Activated CD8-positive, alpha-beta T cell treated with anti-CD3 and anti-CD28 coated beads for 36 hours (primary cell): ENCODE measurements at places on chromosomes 1 and 21. TPM values are rescaled to one million over a fixed set of nuclear protein-coding genes. Genes with fewer than 3 reads are reported as not detected.

TMCO4 gene
- 13.2 TPM for total RNA-seq

HENMT1 gene
- 25.3 TPM for total RNA-seq

DNA sequence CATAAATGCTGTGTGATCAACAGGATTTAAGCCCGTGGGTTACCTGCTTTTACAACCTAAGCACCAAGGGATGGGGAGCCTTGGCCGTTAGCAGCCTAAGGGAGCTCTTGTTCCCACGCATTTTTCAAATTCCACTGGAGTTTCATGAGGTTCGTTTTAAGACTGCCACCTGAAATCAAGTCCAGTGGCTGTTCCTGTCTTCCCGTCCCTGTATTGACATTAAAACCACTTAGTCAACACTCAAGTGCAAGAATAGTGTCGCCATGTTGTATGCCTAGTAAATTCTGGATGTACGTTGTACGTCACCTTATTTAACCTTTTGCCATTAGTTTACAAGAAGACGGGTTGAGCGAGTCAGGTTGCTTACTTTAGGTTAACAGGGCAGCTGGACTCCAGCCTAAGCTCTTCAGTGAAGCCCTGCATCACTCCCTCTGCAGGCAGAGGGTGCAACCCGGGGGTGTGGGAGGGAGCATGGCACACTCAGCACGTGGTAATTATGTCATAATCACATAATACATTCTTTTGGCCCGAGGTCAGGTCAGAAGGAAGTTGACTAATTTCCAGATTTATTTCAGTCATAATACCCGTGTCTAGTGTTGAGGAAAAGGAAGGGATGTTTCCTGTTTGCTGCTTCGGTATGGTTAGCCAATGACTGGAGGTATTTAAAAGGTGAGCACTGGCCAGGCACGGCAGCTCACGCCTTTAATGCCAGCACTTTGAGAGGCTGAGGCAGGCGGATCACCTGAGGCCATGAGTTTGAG, 42.5 kb downstream of the CNST start:
- H3K27me3 ChIP-seq: no peaks in the 10 kb centered on the region
- H3K36me3 ChIP-seq: peaks cover 16% of the 10 kb centered on the region
- H3K4me3 ChIP-seq: no peak overlapping the region
- H3K27ac ChIP-seq: peak overlapping the region; percentile 59

DNA sequence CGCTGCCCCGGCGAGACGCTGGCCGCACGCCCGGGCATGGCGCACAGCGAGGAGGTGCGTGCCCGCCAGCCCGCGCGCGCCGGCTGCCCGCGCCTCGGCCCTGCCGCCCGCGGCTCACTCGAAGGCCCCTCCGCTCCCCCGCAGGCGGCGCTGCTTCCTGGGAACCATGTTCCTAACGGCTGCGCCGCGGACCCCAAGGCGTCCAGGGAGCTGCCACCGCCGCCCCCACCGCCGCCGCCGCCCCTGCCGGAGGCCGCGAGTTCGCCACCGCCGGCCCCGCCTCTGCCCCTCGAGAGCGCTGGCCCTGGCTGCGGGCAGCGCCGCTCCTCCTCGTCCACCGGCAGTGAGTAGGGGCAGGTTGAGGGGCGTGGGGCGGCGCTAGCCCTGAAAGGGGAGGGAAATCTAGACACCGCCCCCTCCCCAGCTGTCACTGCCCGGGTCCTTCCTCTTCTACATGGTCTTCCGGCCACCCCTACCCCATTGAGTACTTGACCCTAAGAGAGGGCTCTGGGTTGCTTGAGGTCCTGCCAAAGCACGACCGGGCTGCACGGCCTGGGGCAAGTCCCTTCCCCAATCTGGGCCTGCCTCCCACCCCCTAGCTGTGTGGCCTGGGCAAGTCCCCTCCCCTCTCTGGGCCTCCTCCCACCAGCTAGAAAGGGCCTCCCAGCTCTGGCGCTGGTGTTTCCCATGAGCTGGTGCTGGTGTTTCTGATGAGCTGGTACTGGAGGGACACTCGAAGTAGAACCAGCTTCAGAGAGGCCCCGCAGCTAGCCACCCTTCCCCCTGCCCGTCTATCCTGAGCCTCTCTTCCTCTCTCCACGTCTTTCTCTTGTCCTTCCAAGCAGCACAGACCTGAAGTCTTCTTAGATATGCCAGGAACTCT, 17.0 kb downstream of the TNFRSF25 start:
- peak; percentile 45 for DNase-seq
- H3K27me3 ChIP-seq: peaks cover 62% of the 10 kb centered on the region
- peaks cover 29% of the 10 kb centered on the region for H3K4me1 ChIP-seq
- peak overlapping the region; percentile 32 for H3K4me3 ChIP-seq

DNA sequence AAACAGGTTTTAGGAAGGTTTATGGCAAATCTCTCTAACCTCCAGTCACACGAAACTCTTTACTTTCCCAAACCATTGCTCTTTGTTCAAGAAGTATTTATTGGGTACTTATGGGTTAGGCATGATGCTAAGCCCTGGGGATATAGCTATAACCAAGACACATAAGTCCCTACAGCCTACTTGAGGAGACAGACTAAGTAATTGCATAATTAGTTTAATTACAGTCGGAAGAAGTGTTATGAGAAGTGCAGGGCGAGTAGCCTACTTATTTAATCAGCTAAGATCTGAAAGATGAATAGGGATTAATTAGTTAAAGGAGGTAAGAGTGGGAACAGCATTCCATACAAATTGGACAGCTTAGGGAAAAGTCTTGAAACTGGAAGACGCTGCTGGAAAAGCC, 13.2 kb upstream of the NASP start:
- H3K4me3 ChIP-seq: no peak overlapping the region
- no peak for DNase-seq
- H3K4me1 ChIP-seq: no peaks in the 10 kb centered on the region
- no peaks in the 10 kb centered on the region for H3K27me3 ChIP-seq

DNA sequence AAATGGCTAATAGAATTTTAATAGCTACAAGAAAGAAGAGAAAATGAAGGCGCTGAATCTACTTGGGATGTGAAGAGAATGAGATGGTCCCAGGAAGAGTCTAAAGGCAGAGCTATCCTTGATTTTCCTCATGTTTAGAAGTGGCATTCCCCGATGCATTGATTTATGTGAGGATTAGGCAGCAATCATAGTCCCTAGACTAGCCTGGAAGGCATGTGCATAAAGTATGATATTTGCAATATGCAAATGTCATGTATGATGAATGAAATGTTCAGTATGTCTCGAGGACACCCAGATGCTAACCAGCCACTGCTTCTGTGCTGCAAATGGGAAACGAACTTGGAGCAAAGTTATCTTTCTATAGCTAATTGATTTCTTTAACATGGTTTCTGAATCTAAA, 641.5 kb upstream of the PLXNA2 start:
- no peak overlapping the region for H3K4me3 ChIP-seq
- DNase-seq: no peak
- peaks cover 6% of the 10 kb centered on the region for H3K27me3 ChIP-seq

- H3K4me1 ChIP-seq: peaks cover 78% of the 10 kb centered on the region
- peak overlapping the region; percentile 72 for H3K4me3 ChIP-seq
- H3K27me3 ChIP-seq: no peaks in the 10 kb centered on the region
- H3K27ac ChIP-seq: peak overlapping the region; percentile 99
- DNase-seq: no peak
Observed at GRCh38 chr21:14533499-14534428, 12.4 kb downstream of the SAMSN1 start.

DNA sequence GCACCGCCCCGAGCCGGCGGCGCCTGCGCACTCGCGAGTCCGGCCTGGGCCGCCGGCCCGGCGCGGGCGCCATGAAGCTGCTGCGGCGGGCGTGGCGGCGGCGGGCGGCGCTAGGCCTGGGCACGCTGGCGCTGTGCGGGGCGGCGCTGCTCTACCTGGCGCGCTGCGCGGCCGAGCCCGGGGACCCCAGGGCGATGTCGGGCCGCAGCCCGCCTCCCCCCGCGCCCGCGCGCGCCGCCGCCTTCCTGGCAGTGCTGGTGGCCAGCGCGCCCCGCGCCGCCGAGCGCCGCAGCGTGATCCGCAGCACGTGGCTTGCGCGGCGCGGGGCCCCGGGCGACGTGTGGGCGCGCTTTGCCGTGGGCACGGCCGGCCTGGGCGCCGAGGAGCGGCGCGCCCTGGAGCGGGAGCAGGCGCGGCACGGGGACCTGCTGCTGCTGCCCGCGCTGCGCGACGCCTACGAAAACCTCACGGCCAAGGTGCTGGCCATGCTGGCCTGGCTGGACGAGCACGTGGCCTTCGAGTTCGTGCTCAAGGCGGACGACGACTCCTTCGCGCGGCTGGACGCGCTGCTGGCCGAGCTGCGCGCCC, at the start of gene B3GALT6:
Gene B3GALT6 (plus strand): TSS at position 30 of the 588 bp plus-strand sequence. CDS start 42 bp downstream, at position 72.
- peaks cover 32% of the 10 kb centered on the region for H3K4me1 ChIP-seq
- peak within 1 kb of the TSS; percentile 95 for H3K4me3 ChIP-seq
- H3K27ac ChIP-seq: peak within 1 kb of the TSS; percentile 93
- no peaks in the 10 kb centered on the region for H3K27me3 ChIP-seq

GRCh38 chr1:19311503-19311930, 427 bp downstream of the AKR7A2 start:
- DNase-seq: no peak
- H3K4me3 ChIP-seq: peak overlapping the region; percentile 90
- peaks cover 8% of the 10 kb centered on the region for H3K36me3 ChIP-seq
- no peaks in the 10 kb centered on the region for H3K27me3 ChIP-seq
- peaks cover 25% of the 10 kb centered on the region for H3K4me1 ChIP-seq

- DNase-seq: no peak
- no peaks in the 10 kb centered on the region for H3K27me3 ChIP-seq
- H3K4me3 ChIP-seq: peak overlapping the region; percentile 38
- peaks cover 19% of the 10 kb centered on the region for H3K36me3 ChIP-seq
- peaks cover 21% of the 10 kb centered on the region for H3K4me1 ChIP-seq
Observed at GRCh38 chr1:77438236-77438913, 156.6 kb downstream of the AK5 start.

DNA sequence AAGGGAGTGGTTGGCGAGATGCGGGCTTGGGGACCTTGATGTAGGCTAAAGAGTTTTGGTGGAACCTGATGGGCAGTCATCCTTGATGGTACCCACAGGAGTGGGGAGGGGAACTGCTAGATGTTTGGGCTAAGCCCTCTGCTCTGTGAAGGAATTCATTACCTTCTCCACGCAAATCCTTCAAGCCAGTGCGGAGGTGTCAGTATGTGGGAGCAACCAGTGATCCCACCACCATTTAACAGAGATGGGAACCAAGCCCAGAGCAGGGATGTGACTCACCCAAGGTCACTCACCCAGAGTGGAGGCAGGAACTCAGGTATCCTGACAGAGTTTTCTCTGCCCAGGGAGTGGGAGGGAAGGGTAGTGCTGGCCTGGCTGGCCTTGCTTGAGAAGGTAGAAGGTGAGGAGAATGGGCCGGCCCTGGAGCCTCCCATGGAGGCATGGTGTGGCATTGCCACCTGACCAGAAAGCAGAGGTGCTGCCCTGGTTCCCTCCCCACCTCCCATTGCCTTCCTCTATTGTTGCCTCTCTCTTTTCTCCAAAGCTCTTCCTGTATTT, 51.2 kb upstream of the STUM start:
- H3K27ac ChIP-seq: no peak overlapping the region
- H3K4me1 ChIP-seq: no peaks in the 10 kb centered on the region
- H3K36me3 ChIP-seq: no peaks in the 10 kb centered on the region
- H3K27me3 ChIP-seq: peaks cover 8% of the 10 kb centered on the region
- no peak overlapping the region for H3K4me3 ChIP-seq

DNA sequence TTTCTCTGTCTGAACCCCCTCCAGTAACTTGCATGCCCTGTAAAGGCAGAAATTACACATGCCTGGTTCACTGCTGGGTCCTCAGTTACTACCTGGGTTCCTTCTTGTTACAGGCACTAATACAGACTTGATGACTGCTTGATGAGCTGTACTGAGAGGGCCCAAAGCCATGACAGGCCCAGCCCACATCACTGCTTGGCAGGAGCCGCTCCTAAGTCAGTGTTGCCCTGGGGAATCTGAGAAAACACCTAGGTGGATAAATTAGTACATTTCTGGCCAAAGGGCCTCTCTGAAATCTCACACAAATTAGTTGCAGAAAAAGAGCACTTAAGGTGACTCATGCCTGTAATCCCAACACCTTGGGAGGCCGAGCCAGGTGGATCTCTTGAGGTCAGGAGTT, 37.8 kb upstream of the IRF2BP2 start:
- no peak for DNase-seq
- no peaks in the 10 kb centered on the region for H3K4me1 ChIP-seq
- no peak overlapping the region for H3K4me3 ChIP-seq
- no peaks in the 10 kb centered on the region for H3K36me3 ChIP-seq
- no peaks in the 10 kb centered on the region for H3K27me3 ChIP-seq

GRCh38 chr1:222109836-222110235, 367.9 kb upstream of the DUSP10 start:
- H3K4me1 ChIP-seq: no peaks in the 10 kb centered on the region
- no peaks in the 10 kb centered on the region for H3K36me3 ChIP-seq
- H3K27me3 ChIP-seq: peaks cover 2% of the 10 kb centered on the region
- no peak for DNase-seq

DNA sequence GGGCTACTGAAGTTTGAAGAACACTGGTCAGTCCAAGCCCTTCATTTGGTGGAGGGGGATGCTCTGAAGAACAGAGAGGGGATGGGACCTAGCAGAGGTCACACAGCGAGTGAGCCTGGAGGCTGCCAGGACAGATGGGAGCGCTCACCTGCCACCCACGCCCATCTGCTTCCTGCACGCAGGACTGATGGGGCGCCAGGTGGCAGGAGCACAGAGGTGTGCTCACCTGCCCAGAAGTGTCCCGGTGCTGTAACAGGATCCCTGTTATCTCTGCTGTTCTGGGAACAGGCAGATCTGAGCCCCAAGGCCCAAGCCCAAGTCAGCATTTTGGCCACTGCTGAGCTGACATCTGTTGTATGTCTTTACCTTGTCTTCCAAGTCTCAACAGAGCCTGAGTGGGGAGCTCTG, 40.5 kb downstream of the EPHB2 start:
- no peak for DNase-seq
- peaks cover 5% of the 10 kb centered on the region for H3K27me3 ChIP-seq
- H3K4me1 ChIP-seq: peaks cover 8% of the 10 kb centered on the region
- H3K27ac ChIP-seq: no peak overlapping the region

- DNase-seq: no peak
- H3K27ac ChIP-seq: no peak overlapping the region
- H3K36me3 ChIP-seq: no peaks in the 10 kb centered on the region
- peaks cover 8% of the 10 kb centered on the region for H3K27me3 ChIP-seq
Observed at GRCh38 chr1:210321552-210321951, 7.2 kb upstream of the HHAT start.

DNA sequence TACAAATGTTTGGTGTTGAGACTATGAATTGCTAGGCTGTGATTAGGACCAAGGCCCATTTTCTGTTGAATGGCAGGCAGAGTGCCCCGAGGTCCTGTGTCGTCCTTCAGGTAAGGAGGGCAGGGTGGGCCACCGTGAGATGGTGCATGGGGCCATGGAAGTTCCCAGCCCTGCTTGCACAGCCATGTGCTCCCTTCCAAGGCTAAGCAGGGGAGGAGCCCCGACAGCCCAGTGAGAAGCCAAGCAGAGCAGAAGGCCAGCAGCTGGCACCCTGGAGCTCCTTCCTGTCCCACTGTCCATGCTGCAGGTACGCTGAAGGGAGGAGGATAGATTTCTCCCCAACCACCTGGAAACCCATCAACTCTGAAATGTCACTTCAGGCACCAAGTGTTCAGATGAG, 8.2 kb upstream of the NUAK2 start:
- no peak overlapping the region for H3K4me3 ChIP-seq
- H3K36me3 ChIP-seq: no peaks in the 10 kb centered on the region
- no peak for DNase-seq
- H3K4me1 ChIP-seq: peaks cover 7% of the 10 kb centered on the region
- H3K27me3 ChIP-seq: peaks cover 2% of the 10 kb centered on the region
- no peak overlapping the region for H3K27ac ChIP-seq
